ENCODE measurements at places on chromosomes 11 and 22. TPM values are rescaled to one million over a fixed set of nuclear protein-coding genes. Genes with fewer than 3 reads are reported as not detected.

Gene SCGB2A2
- not detected for total RNA-seq

Gene BDNF
- total RNA-seq: 7.1 TPM

Gene PYGM
- 7.6 TPM for total RNA-seq

Gene FAT3
- total RNA-seq: 35.1 TPM

Gene FJX1
- 72.8 TPM for total RNA-seq

Gene USH1C
- 0.54 TPM for total RNA-seq
